ENCODE measurements at places on chromosomes 6 and 20. TPM values are rescaled to one million over a fixed set of nuclear protein-coding genes. Genes with fewer than 3 reads are reported as not detected.

DNA sequence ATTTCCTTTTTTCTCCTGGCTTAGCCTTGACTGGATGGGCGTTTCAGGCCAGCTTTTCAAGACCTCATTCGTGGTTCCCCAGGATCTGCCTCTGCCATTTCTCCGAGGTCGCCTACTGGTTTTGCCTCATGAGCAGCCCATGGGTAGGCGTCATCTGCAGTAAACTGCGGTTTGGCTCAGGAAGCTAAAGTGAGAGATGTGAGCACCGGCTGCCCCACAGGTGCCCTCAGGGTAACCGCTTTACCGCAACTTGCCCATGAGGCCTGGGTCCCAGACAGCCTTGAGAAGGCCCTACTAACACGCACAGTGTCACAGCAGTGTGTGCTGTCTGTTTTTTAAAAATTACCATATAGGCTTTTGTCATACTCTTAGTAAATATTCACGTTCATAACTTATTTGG, 53.4 kb upstream of the TBXT start:
- DNase-seq, result no peak

Gene ABHD16B
- not detected for total RNA-seq

- no peak for DNase-seq
Measured at GRCh38 chr6:137171824-137172733, 1.4 kb downstream of the IL22RA2 start.

DNA sequence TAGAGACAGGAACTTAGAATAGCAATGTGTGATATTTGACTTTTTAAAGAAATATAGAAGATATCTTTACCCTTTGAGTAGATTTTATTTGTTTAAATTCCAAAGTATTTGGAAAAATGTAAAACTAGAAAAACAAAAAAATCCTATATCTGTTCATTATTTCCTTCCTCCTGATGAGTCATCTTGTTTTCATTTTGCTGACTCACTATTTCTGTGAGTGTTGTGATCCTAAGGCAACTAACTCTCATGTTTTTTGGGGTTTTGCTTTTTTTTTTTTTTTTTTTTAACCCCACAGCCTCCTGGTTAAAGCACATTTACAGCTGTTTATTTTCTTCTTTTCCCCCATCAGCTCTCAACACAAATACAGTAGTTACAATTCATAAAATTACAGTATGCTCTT, 37.8 kb upstream of the THEMIS start:
- DNase-seq, result peak; percentile 54

- DNase-seq, result no peak
Measured at GRCh38 chr20:54227751-54228150, 19.9 kb downstream of the PFDN4 start.

GRCh38 chr6:155036907-155037306, 41.8 kb downstream of the TIAM2 start:
- DNase-seq, result no peak

- peak; percentile 85 for DNase-seq
Measured at GRCh38 chr6:27791182-27791943, 120.8 kb downstream of the OR2B2 start.

DNA sequence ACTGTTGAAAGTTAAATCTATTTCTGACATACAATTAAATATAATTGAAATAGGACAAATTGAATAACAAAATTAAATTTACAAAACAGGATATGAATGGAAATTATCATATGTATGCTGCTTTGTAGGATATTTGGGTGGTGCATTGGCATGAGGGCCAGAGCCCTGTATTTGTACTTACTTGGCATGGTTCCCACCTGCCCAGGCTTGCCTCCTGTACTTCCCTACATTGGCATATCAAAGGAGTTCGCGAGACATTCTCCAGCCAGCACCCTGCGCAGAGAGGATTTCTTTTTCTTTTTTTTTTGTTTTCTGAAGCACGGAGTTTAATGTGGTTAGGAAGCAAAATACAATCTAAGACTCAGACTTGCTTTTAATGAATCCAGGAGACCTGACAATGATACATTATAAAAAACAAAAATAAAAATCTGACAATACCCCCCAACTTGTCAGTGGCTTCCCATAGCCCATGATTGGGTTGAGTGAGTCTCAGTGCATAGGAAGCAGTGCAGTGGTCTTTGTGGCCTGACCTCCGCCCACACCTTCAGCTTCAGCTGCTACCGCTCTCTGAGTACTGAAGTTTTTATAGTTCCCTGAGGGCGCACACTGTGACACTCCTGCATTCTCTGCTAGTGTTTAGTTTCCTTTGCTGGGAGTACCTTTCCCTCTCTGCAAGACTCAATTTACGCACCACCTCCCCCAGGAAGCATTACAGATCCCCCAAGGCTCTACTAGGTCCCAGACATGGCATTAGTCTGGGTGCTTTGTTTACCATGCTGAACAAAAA, 440.8 kb downstream of the UTRN start:
- no peak for DNase-seq

Gene SAMD5
- 1.1 TPM for total RNA-seq

GRCh38 chr20:33516882-33517281, 27.0 kb downstream of the CBFA2T2 start:
- DNase-seq, result peak; percentile 28

Gene HAO1
- not detected for total RNA-seq

Gene HRH3
- not detected for total RNA-seq

Gene RHAG
- total RNA-seq, result not detected

DNA sequence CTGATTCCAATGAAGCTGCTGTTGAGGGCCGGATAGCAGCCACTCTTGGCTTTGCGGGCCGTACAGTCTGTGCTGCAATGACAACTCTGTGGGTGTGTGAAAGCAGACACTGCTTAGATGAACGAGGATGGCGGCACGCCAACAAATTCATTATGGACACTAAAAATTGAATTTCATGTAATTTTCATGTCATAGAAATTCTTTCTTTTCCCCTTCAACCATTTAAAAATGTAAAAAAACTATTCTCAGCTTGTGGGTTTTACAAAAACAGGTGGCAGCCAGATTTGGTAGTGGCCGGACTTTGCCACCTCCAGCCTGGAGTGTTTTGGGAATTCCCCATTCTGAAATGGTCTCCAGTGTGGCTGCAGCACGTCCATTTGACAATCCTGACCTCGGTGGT, 26.0 kb downstream of the MAS1 start:
- DNase-seq, result no peak

Gene ZSCAN12
- 5.1 TPM for total RNA-seq

GRCh38 chr20:61789329-61789728, 276.4 kb downstream of the TAF4 start:
- no peak for DNase-seq

Gene TRIM15
- not detected for total RNA-seq

Gene ASIP
- not detected for total RNA-seq

Gene L3MBTL1
- total RNA-seq, result 8.2 TPM

GRCh38 chr6:3777730-3778461, 26.4 kb upstream of the PXDC1 start:
- DNase-seq, result no peak

Gene WFDC5
- total RNA-seq, result not detected

DNA sequence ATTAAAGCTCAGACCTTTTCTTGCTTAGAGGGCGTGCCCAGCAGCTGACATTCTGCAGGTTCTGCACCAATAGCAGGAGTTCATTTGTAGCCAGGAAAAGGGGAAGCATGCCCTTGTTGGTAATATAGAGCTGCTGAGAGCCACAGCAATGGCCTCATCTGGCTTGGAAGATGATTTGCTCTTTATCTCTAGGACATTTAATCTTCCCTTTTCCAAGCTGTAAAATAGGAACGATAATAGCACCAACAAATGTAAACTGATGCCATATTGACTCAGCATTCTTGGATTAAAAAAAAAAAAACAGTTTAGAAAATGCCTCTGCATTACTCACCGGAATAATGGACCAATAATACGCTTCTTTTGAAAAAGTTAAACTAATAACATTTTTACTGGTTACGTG, 93.4 kb upstream of the SLC2A12 start:
- no peak for DNase-seq

- DNase-seq, result no peak
Measured at GRCh38 chr6:39260456-39260855, 31.2 kb upstream of the KCNK5 start.

DNA sequence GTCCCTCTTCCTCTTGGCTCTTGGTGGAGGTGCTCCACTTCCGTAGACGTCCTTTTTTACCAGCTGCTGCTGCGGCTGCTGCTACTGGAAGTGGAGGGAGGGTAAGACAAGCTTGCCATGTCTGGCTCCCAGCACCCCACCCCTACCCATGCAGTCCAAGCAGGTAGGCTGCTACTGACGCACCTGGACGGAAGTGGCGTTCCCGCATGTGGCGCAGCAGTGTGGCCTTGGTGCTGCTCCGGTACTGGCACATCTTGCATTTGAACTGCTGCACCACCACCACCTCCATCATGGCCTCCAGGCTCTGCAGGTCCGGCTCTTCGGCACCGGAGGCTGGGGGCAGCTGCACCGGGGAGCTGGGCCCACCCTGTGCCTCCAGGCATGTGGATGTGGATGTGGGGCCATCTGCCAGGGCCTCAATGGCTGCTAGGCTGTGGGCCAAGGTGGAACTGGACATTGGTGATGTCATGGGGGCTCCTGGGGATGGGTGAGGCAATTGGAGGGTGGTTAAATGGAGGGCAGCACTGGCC, 4.4 kb downstream of the ZNF335 start:
- DNase-seq, result no peak

- DNase-seq, result no peak
Measured at GRCh38 chr6:28354688-28355554, 5.2 kb downstream of the ZKSCAN3 start.

DNA sequence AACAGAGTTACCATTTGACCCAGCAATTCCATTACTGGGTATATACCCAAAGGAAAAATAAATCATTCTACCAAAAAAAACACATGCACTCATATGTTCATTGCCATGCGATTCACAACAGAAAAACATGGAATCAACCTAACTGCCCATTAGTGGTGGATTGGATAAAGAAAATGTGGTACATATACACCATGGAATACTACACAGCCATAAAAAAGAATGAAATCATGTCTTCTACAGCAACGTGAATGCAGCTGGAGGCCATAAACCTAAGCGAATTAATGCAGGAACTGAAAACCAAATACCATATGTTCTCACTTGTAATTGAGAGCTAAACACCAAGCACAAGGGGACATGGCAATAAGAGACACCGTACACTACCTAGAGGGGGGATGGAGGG, 12.5 kb downstream of the RALGAPA2 start:
- DNase-seq, result no peak

- DNase-seq, result peak; percentile 58
Measured at GRCh38 chr6:127641905-127642304, 64.9 kb downstream of the C6orf58 start.

Gene HDGFL1
- total RNA-seq, result not detected

DNA sequence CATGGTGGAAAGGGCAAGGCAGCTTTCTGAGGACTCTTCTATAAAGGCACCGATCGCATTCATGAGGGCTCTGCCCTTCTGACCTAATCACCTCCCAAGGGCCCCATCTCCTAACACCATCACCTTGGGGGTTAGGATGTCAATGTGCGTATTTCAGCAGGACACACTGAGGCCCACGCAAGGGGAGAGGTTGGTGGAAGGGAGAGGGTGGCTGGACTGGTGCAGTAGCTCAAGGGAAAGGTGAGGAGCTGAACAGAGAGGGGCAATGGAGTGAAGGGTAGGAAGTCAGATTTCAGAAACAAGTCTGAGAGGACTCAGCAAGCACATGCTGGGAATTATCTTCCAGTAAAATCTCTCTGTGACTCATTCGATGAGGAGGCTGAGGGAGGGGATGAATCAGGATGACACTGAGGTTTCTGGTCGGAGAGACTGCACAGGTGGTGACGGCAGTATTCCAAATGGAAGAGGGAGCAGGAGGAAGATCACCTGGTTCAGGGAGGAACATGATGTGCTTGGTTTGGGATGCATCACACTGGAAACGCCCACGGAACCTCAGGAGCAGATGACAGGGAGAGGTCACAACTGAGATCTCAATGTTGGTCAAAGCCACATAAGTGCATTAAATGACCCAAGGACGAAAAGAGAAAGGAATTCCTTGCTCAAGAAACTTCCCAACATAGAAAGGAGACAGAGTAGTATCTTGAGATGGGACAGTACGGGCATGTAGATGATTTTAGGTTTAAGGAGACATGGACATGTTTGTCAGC, 67.1 kb downstream of the TFAP2A start:
- DNase-seq, result no peak

GRCh38 chr6:168137024-168137423, 58.0 kb upstream of the FRMD1 start:
- no peak for DNase-seq

DNA sequence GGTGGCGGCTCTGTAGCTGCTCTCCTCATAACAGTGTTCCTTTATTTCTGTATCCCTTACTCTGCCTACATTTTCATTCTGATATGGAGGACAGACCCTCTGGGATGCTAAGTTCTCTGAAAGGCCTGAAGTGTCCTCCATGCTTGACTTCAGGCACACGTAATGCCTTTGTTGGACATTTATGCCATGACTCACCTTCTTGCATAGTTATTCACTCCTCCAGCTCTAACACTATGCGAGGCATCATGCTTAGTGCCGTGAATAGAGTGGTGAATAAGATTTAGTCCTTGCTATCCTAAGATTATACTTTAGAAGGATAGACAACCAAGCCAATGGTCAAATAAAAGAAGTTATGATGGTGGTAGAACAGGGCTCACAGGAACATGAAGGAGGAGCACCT, 760.9 kb upstream of the FLRT3 start:
- DNase-seq, result no peak

DNA sequence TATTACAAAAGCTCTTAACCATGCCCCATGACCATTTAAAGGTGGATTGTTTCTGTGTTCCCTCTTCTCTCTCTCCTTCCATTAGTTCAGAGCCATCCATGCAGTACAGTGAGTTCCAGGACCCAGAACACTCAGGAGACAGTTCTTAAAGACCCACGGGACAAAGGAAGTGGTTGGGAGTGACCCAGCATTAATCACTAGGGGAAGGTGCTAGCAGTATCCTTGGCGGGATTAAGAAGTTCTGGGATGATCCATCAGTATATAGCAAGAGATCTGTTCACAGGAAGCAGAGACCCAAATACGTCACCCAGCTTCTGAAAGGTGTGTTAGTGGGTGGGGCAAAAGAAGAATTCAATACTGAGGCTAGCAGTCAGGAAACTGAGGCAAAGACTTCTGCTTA, 154.1 kb downstream of the PHF3 start:
- DNase-seq, result no peak

GRCh38 chr20:991850-992249, 10.3 kb downstream of the RSPO4 start:
- DNase-seq, result no peak

DNA sequence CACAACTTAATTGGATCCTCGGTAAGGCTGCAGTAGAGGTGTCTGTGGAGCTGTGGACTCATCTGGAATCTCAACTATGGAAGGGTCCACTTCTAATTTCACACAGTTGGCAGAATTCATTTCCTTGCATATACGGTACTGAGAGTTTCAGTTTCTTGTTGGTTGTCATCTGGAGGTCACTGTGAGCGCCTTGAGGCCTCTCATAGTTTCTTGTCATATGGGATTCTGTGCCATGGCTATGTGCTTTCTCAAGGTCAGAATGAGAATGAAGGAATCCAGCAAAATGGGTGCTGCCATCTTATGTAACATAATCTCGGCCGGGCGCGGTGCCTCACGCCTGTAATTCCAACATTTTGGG, 298.2 kb downstream of the DOK5 start:
- no peak for DNase-seq

Gene PNPLA1
- total RNA-seq, result not detected

- DNase-seq, result no peak
Measured at GRCh38 chr6:6679633-6680032, 91.1 kb downstream of the LY86 start.

GRCh38 chr20:45254383-45255262, at the start of gene SLPI:
Gene SLPI, minus strand, starts transcription at chr20:45254564. Its CDS starts 21 bp downstream, at chr20:45254543.
- DNase-seq, result no peak

GRCh38 chr6:92399911-92400310, 1019.4 kb downstream of the EPHA7 start:
- no peak for DNase-seq

Data from dermis blood vessel endothelial cell (primary cell).